ENCODE measurements at places on chromosomes 6 and 20.

GRCh38 chr6:168093634-168094033 lies 14.6 kb upstream of the FRMD1 start:
- no peak for DNase-seq

DNA sequence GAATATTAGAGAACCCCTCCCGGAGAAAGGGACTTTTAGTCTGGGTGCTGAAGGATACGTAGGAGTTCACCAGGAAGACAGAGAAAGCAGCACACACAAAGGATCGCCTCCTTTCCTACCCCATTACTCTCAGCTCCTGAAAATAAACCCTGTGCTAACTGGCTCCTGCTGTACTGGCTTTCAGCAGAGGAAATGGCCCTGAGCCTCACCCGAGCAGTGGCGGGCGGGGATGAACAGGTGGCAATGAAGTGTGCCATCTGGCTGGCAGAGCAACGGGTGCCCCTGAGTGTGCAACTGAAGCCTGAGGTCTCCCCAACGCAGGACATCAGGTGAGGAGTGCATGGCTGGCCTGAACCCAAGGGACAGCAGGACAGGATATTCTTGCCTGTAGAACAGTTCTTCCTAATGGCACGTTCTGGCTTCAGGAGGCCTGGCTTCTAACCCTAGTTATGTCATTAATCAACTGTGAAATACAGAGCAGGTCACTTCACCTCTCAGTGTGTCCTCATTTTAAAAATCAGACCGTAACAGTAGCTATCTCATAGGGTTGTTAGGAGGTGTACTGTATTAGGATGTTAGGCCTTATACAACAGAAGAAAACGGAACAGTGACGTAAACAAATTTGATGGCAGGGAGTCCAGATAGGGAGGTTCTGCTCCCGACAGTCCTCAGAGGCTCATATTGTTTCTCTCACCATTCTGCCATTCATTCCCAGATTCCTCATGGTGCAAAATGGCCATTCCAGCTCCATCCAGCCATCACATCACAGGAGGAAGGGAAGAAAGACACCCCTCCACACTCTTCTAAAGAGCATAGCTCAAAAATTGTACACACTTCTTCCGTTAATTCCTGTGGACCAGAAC lies 1.8 kb downstream of the RBCK1 start:
- no peak for DNase-seq

GRCh38 chr6:150150821-150151646 lies 8.2 kb downstream of the PPP1R14C start:
- DNase-seq, result no peak

- no peak for DNase-seq
Measured at GRCh38 chr20:43736588-43737158, 9.9 kb upstream of the GTSF1L start.

- no peak for DNase-seq
Measured at GRCh38 chr6:136415351-136416007, 125.8 kb upstream of the BCLAF1 start.

DNA sequence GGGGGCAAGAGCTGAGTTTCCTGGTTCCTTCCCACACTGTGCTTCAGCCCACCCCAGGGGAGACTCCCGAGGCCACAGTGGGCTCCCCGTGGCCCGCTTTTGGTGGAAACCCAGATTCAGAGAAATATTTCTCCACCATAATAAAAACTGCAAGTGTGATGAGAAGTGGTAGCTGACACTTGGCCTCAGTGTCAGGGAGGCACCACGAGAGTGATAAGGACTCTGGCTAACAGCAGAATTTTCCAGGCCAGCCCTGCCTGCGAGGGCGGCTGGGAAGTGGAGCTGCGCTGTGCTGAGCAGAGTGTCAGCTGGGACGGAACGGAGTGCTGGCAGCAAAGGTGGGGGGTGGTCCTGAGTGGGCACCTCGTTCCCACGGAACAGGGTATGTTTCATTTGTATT lies 22.5 kb downstream of the SPATA2 start:
- DNase-seq, result no peak

- DNase-seq, result no peak
Measured at GRCh38 chr6:170532867-170533488, 20.1 kb downstream of the PSMB1 start.

- no peak for DNase-seq
Measured at GRCh38 chr6:149503872-149504271, 19.1 kb upstream of the ZC3H12D start.

GRCh38 chr6:89270951-89271721 lies 44.0 kb downstream of the GABRR2 start:
- no peak for DNase-seq

- no peak for DNase-seq
Measured at GRCh38 chr6:132465530-132466485, 47.1 kb downstream of the STX7 start.

DNA sequence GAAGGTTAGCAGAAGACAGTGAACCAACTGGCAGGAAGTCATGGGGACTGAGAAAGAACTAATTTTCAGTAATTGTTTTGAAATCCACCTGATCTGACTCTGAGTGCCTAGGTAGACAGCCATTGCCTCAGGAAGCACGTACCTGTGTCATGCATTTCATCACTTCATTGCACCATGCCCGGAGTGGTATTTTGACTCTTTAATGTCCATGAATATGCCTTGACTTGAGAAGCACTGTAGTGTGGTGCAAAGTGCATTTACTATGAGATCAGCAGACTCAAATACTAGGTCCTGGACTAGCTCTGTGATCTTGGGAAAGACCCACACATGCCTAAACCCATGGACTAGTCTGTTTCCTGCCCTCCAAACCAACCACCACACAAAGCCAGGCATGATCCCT lies 370.9 kb upstream of the MARCKS start:
- DNase-seq, result no peak

- DNase-seq, result no peak
Measured at GRCh38 chr6:32935551-32936238, 5.1 kb downstream of the HLA-DMB start.

DNA sequence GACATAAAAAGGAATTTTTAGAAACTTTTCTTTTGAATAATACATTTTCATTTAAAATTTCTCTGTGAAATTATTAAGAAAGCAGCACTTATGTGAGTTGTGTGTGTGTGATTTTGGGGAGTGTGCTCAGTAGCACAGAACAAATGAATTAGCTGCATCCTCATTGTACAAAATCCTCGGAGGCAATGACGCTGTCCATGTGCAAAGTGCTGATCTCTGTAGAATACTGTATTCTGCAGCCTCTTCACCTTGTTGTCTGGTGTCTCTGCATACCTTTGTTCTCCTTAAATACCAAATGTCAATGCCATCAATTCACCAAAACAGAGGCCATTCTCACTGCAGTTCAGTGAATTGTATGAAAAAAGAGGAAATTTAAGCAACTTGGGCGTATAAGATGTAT lies 838.4 kb downstream of the QKI start:
- DNase-seq, result no peak

DNA sequence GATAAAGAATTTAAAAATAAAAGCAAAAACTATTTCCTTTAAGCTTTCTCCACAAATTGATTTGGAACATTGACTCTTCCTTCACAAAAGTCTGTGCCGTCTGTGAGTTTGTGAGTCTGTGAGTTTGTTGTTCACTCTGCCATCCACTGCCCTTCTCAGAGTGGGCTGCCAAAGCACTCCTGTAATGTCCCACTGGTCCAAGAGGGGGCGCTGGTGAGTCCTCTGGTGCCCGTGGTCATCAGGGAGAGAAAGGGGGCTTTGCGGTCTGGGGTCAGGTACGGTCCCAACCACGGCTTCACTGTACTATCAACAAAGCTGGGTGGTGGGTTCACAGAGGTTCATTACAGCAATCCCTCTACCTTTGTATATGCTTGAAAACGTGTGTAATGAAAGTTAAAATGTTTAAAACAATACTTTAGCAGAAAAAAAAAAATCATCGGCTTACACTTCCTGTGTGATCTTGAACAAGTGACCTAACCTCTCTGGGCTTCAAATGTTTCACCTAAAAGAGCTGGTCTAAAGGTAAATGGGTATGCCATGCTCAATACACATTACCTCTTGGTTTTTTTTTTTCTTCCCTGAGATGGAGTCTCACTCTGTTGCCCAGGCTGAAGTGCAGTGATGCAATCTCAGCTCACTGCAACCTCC lies 5.6 kb upstream of the ANKRD60 start:
- no peak for DNase-seq

GRCh38 chr6:2203264-2203663 lies 42.1 kb downstream of the GMDS start:
- no peak for DNase-seq

GRCh38 chr20:23101696-23102406 lies 15.7 kb upstream of the CD93 start:
- DNase-seq, result no peak

GRCh38 chr20:35055445-35056276 lies 36.9 kb downstream of the TRPC4AP start:
- DNase-seq, result no peak

GRCh38 chr6:12331951-12332749 lies 42.0 kb downstream of the EDN1 start:
- DNase-seq, result no peak

GRCh38 chr6:88477413-88477812 lies 311.3 kb upstream of the CNR1 start:
- DNase-seq, result no peak

GRCh38 chr20:50980851-50981713 lies 22.5 kb downstream of the MOCS3 start:
- DNase-seq, result peak; percentile 67

DNA sequence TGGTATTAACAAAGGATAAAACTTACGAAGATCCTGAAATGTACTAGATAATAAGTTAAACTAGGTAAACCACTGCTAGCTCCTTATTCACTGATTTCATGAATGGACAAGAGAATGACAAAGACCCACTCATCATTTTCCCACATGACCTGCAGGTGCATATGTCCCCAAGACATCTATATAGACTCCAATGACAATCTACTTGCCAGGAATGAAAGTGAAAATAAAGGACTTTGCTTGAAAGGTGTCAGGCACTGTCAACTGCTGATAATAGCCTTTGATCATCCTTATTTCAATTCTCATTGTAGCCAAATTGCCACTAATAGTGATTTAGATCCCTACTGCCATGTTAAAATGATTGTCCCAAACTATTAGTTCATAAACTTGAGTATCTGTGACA lies 321.8 kb downstream of the HACE1 start:
- DNase-seq, result no peak

GRCh38 chr6:9851541-9852380 lies 563.1 kb downstream of the TFAP2A start:
- DNase-seq, result no peak

- no peak for DNase-seq
Measured at GRCh38 chr6:108383981-108384380, 89.1 kb downstream of the AFG1L start.

GRCh38 chr6:116533233-116533957 lies 12.1 kb downstream of the TRAPPC3L start:
- no peak for DNase-seq

GRCh38 chr6:160930547-160931377 lies 60.8 kb upstream of the MAP3K4 start:
- DNase-seq, result peak; percentile 49

GRCh38 chr6:116292553-116292952 lies 12.8 kb upstream of the TSPYL1 start:
- DNase-seq, result no peak

- DNase-seq, result peak; percentile 67
Measured at GRCh38 chr20:5056801-5057599, 55.7 kb upstream of the SLC23A2 start.

DNA sequence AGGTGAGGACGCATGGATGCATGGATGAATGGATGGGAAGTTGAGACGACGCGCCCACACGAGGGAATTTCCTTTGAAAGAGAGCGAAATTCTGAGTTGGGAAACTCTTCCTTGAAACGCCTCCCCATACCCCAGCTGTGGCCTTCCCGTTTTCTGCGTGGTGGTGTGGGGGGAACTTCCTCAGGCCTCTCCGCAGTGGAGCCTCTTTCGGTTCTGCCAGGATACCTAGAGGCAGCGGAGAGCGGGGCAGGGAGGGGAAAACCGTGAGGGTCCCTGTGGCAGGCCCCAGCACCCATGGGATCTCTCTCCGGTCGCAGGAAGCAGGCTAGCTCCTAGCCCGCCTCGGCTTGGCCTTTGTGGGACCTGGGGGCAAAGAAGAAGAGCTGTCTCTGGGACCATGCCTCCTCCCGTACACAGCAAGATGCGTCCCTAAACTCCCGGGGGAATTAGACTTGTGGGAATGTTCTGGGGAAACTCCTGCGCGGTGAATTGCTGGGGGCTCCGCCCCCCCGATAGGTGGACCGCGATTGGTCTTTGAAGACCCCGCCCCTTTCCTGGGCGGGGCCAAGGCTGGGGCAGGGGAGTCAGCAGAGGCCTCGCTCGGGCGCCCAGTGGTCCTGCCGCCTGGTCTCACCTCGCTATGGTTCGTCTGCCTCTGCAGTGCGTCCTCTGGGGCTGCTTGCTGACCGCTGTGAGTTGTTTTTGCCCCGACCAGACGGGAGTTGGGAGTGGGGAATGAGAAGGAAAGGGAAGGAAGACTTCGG lies at the start of gene CD40:
CD40 (plus strand) TSS at position 611 of the 764 bp plus-strand sequence; CDS start at position 641, 30 bp downstream.
- peak; percentile 74 for DNase-seq

DNA sequence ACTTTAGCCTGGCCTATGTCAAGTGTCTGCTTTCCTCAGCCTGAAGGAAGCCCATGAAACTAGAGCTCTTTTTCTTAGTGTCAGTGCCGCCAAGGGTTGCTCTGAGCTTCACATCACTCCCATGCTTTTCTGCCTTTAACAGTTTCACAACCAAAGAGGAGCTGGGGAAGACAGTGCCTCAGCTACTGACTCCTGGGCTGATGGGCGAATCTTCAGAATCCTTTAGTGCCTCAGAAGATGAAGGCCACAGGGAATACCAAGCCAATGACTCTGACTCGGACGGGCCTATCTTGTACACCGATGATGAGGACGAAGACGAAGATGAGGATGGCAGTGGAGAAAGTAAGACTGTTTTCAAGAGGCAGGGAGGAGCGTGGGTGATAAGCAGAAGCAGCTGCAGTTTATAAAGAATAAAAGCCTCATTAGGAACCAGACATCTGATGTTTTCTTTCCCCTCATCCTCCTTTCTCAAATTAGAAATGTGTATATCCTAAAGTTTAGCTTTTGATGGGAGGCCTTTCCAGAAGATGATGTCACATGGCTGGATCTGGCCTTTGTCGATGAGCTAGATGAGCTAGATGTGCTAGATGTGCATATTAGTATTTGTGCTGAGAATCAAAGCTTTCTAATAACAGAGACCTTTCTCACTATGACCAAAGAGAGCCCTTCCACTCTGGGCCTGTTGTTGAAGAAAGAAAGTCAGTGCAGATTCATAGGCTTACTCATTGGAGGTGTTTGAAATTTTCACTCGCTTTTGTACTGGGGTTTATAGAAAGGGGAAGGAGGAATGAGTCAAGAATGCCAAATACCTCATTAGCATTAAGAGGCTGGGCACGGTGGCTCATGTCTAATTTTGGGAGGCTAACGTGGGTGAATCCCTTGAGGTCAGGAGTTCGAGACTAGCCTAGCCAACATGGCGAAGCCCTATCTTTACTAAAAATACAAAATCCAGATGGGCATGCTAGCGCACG lies 70.7 kb upstream of the LTV1 start:
- DNase-seq, result no peak

- no peak for DNase-seq
Measured at GRCh38 chr6:160386869-160387530, 38.8 kb downstream of the SLC22A3 start.

DNA sequence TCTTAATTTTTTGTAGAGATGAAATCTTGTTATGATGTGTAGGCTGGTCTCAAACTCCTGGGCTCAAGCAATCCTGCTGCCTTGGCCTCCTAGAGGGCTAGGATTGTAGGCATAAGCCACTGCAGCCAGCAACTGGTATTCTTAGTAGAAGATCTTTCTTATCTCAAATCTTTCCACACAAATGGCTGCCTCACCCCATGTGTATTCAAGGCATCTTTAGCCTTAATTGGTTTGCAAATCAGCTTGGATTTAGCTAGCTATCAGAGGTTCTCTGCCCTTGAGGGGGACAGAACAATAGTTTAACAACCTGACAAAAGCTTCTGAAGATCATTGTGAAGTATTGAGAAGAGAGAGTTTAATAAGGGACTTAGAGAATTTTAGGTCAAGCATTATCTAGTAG lies 17.9 kb upstream of the ABRACL start:
- DNase-seq, result no peak
